ENCODE measurements at places on chromosomes 5 and 9.

DNA sequence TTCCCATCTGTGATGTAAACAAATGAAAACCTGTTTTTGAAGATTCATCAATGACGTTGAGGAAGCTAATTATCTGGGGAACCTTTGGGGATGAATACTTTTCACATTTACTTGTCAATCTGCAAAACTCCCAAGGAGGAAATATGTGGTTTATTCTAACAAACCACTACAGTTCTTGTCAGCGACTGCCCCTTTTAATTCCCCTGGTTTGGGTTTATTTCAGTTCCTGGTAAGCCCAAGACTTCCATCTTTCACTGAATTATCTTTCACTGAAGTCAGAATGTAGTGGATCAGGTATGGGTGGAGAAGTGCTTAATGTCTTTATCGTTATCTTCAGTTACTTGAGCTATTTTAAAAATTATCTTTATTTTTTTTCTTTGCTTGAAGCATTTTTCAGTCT, 40.2 kb downstream of the TLR4 start:
- no peak for DNase-seq

GRCh38 chr9:92671323-92671722, 1.4 kb upstream of the IPPK start:
- DNase-seq = no peak

DNA sequence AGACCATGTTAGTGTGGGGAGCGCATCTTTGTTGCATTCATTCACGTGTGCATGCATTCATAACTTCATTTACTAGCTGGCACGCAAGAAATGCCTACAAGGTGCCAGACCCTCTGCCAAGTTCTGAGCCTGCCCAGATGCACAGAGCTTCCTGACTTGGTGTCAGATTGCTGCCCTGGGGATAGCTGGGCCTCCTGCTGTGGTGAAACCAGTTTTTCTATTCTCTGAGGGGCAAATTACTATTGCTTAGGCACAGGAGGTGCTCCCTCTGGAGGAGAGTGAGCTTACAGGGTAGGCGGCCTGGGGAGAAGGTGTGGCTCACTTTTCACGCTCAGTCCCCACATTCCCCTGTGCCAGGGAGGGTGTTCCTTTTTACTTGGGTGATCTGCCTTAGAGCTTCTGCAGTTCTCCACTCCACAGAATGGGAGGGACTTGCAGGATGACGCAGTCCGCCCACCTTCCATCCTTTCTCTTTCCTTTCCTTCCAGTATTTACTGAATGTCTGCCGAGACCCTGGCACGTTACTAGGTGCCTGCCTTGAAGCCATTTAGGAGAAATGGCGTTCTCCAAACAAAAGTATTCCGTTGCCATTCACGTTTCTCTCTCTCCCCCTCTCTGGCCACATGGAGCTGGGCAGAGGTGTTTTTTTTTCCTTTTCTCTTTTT, 27.9 kb upstream of the CTNNA1 start:
- DNase-seq = no peak

- DNase-seq = no peak
These were observed 7.7 kb downstream of the FBP1 start for GRCh38 chr9:94631599-94631998.

- DNase-seq = no peak
These were observed 40.1 kb upstream of the CCNH start for GRCh38 chr5:87452837-87453236.

DNA sequence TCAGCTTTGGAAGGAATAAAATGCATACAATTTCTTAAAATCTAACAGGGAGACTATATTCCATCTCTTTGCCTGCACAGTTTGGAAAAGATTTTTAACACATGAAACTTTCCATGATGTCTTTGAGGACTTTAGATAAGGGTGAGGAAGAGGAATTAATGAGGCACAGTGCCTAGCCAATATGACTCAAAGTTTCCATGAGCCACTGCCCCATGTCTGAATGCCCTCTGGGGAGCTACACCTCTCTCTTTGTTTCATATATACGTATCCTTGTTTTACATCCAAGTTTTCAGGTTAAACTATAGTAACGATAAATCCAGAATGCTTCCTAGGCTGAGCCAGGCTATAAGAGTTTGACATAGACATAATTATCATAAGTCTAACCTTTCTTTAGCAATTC, 349.3 kb upstream of the TLE4 start:
- DNase-seq = no peak

GRCh38 chr5:75711151-75711550, 6.1 kb downstream of the POC5 start:
- DNase-seq = no peak

GRCh38 chr5:61120534-61120933, 41.7 kb downstream of the SMIM15 start:
- no peak for DNase-seq

DNA sequence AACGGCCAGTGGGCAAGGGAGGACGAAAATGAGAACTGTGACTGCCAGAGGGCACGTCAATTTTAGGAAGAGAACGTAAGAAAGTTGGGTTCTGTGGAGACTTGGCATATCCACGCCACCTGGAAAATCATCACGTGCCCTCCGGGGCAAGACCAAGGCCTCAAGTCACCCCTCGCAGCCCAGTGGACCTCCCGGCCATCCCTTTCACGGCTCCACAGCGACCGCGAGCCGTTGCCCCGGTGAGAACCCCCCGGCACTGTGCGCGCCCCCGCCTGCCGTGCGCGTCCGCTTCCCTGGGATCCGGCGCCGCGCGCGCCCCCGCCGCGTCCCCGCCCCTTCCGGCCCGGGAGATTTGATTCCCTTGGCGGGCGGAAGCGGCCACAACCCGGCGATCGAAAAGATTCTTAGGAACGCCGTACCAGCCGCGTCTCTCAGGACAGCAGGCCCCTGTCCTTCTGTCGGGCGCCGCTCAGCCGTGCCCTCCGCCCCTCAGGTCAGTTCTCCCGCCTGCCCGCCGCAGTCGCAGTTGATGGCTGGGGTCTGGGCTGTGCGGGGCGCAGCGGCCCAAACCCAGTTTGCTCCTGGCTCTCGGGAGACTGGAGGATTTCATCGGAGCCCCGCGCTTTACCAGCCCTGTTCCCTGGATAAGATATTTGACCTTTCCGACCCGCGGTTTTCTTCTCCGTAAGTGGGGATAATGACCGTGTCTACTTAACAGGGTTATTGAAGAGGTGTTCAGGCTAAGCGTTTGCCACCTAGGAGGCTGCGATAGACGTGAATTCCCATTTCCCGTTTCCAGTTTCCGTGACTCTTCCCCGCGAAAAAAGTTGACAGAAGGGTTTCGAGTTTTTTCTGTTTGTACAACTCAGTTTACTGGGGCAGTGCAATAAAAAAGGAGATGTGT, at the start of gene MELK:
Gene MELK, plus strand, starts transcription at position 381 of the 904 bp plus-strand sequence. CDS start 8,787 bp downstream, outside the sequence.
- DNase-seq = peak; percentile 67

GRCh38 chr9:35954942-35955546, 2.9 kb downstream of the OR2S2 start:
- DNase-seq = peak; percentile 3

DNA sequence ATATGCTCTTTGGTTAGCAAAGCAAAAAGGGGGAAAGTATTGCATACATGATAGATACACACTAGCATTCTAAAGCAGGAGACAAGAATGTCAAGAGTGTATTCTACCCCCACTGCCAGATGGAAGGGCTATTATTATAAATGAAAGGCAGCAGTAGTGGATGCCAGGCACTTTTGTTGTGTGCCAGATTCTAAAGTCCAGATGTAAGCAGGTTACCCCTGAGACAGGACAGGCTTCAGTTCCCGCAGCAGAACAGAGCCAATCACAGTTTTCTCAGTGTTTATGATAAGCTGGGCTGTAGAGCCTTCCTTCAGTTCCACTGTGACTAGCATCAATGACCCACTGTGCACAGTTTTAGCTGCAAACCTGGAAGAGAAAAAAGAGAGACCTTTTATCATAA, 226.6 kb upstream of the TBCA start:
- no peak for DNase-seq

GRCh38 chr5:54000011-54000410, 310.4 kb downstream of the ARL15 start:
- no peak for DNase-seq

- no peak for DNase-seq
These were observed 57.6 kb upstream of the OTP start for GRCh38 chr5:77696120-77696519.

- DNase-seq = no peak
These were observed 576.1 kb downstream of the TLE4 start for GRCh38 chr9:80147866-80148265.

GRCh38 chr5:74927336-74927735, 61.1 kb upstream of the FAM169A start:
- no peak for DNase-seq

DNA sequence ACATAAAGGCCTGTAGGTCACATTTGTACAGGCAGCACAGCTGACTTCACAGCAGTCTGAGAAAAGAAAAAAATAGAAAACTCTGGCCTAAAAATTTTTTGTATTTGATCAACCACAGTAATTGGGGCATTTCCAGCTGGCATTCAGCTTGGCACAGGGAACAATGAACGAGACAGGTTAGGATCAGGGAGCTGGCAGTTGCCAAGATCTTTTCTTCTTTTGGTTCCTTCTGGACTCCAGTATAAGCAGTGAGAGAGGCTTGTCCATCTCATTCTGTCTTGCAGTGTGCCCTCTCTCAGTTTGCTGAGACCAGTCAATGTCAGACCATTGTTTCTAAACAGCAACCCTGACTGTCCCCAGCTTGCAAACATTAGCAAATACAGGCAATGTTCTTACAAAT, 601.1 kb downstream of the TLR4 start:
- DNase-seq = no peak

DNA sequence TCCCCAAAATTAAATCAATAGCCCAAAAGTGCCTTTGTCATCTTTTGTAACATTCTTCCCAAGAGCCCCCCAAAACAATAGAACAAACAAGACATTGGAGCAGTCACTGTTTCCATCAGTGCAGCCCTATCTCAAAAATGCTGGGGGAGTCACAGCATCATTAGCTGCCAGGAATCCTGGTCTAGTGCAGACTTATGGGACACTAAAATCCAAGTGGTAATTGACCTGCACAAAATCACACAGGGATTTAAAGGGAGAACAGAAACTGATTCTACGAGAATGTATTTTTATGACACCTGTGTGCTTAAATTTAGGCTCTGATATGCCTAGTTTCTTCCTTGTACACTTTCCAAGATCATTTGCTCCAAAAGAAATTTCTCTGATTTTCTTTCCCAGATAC, 172.9 kb downstream of the GLIS3 start:
- no peak for DNase-seq

- DNase-seq = no peak
These were observed 59.9 kb downstream of the HOMER1 start for GRCh38 chr5:79454043-79454442.

GRCh38 chr9:11141357-11141756, 528.6 kb upstream of the PTPRD start:
- no peak for DNase-seq

- no peak for DNase-seq
These were observed 135.8 kb downstream of the KDM4C start for GRCh38 chr9:6893350-6894131.

DNA sequence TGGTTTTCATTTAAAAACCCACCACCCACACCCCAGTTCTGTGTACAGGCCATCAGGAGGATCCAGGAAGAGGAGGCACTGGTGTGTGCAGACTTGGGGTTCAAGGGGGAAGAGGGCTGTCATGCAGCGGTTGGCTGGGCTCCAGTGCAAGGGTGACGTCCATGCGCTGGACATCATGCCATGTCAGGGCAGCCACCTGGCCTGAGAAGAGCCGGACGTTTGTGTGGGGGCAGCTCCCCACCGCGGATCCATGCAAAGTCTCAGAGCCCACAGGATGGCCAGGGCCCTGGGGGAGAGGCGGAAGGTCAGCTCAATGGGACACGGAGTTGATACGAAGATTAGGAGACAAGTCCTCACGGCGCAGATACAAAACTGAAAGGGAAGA, 11.1 kb downstream of the BRD9 start:
- no peak for DNase-seq

DNA sequence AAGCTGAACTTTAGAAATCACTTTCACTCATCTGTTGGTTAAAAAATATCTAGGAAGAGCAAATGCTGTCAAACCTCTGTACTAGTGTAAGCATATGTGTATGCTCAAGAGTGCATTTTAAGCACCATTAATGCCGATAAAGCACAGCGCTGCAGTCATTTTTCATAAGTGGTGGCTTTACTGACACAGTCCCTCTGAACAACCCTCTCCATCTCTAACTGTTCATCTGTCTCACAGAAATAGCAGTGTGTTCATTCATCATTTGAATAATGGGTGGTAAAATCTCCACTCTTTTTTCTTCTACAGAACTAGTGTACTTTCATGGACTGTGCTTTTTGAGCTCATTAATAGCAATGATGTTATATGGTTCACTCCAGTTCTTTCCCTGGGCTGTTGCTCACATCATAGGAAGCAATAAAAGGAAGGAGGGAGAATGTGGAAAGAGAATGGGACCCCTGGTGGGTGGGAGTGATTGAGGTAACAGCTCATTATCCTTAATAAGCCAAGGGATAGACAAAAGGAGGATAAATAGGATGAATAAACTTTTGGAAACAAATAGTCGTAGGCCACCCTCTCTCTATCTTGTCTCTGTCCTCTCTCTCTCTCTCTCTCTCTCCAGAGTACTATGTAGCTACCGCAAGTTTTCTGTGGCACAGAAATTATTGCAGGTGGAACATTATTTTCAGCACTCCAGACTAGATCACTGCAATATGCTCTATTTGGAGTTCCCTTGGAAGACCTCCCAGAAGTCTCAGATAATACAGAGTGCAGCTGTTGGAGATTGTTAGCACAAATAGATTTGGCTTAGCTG, 117.9 kb upstream of the PRDM9 start:
- no peak for DNase-seq

DNA sequence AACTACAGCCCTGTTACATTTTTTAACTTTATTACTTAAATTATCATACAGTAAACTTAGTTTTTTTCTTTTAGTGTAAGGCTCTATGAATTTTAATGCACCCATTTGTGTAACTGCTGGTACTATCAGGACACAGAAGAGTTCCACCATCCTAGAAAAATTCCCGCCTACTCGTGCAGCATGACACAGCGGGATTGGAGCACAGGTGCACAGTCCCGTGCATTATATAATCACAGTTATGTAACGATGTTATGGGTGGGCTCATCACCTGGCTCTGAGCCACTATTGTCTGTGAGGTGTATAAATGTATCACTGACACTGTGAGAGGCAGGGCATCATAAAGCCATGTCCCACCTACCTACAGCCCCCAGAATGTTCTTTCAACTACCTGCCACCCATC, 80.7 kb downstream of the DRD1 start:
- DNase-seq = no peak

DNA sequence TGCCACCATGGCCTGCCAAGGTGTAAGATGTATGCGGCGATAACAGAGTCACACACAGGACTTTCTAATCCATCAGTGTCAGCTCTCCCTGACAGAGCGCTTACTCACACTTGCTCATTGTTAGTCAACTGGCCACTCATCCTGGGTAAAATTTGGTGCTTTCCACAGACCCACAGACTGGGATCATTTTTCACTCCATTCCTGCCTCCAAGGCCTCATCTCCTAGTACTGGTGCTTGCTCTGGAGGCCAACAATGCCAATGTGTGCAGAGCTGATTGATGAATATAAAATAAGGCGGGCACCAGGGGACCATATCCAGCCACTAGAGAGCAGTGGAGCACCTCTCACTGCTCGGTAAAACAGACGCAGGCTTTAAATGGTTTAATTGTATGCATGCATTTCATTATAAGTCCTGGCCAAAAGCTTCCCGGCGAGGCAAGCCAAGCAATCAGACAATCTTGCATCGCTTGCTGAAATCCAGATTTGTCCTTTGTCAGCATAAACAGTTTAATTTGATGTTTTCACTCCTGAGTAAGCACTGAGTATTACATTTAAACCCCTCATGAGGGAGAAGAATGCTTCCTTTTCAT, 22.3 kb downstream of the PSMB7 start:
- no peak for DNase-seq

- no peak for DNase-seq
These were observed 16.8 kb upstream of the TCOF1 start for GRCh38 chr5:150340614-150341255.

GRCh38 chr9:4883326-4883873, 90.7 kb downstream of the RCL1 start:
- no peak for DNase-seq

Data from effector CD8-positive, alpha-beta T cell (primary cell).